ENCODE measurements at places on chromosomes 12 and 14.

DNA sequence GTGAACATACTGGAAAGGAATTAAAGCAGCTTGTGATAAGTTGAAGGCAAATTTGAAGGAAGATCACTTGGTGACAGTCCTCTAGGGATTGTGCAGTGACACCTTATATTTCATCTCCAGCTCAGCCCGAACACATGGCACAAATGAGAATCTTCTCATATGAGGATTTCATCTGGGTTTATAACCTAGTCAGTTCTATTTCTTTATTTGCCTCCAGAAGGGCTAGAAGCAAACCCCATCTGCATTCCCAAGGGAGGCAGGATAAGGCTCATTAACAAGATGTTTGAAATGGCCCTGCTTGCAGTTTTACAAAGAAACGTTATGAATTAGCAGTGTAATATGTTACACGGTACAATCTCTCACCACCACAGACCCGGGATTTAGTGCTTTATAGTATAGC lies 90.7 kb upstream of the KRR1 start:
- DNase-seq = no peak

DNA sequence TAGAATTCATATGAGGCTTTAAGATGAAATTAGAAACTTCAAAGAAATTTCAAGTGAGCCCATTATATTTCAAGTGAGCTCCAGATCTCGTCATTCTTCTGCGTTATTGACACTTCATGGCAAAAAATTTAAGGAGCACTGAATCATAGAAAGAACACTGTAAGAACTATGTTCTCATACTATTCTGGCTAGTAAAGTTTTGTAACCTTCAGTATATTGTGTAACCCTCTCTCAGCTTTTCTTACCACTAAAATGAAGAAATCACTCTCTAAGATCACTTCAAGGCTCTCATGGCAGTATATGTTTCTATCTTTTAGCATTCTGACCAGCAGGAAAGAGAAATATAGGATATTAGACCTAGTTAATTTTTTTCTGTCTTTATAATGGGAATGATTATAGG lies 6.3 kb downstream of the GPHN start:
- DNase-seq = no peak

- no peak for DNase-seq
These were observed 9.4 kb downstream of the ZNF84 start for GRCh38 chr12:133046698-133047097.

GRCh38 chr12:99043319-99043914 lies 398.3 kb downstream of the APAF1 start:
- peak; percentile 86 for DNase-seq

DNA sequence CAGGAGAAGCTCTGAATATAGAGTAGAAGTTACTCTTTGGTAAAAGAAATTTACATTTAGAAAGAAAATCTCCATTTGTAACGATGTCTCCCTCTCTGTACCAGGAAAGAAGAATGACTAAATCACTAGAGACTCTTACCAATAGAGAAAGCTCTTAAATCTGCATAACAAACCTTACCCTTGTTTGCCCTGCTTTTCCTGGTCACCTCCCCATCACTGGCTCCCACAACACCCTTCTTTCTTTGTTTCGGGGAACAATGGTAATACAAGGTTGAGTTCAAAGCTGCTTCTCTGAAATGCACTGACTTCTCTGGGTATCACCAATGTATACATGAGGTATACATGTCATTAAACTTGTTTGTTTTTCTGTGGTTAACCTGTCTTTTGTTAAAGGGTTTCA lies 351.1 kb upstream of the FLRT2 start:
- DNase-seq = no peak

DNA sequence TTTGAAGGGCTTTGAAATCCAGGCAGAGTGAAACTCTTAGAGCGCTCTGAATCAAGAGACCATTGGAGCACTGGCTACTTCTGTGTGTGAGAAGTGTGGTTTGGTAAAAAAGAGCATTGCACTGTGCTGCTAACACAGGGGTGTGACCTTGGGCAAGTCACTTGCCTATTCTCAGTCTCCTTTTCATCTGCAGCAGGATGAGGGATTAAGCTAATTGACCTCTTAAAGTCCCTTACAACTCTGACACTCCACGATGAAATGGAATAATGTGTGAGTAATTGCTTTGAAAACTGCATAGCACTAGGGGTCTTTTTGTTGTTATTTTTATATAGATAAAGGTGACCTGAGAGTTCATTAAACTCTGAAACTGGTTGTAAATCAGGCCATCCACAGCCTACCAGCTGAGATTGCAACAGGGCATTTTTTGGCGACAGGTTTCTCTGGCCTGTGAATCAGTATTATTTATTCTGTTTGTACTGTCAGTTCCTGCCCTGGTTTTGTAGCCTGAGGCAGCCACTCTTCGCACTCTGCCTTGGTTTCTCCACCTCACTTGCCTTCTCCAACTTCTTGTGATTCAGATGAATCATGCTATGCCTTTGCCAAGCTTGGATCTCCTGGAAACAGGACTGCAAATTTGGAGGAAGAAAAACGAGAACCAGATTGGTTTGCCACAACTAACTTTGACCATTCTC lies 159.9 kb upstream of the PARP11 start:
- DNase-seq = no peak

- DNase-seq = no peak
These were observed 5.4 kb downstream of the ZNF219 start for GRCh38 chr14:21093018-21093417.

GRCh38 chr12:122423258-122424165 lies 1.0 kb upstream of the CLIP1 start:
- peak; percentile 70 for DNase-seq

GRCh38 chr12:95736631-95737030 lies 53.9 kb downstream of the NTN4 start:
- no peak for DNase-seq

DNA sequence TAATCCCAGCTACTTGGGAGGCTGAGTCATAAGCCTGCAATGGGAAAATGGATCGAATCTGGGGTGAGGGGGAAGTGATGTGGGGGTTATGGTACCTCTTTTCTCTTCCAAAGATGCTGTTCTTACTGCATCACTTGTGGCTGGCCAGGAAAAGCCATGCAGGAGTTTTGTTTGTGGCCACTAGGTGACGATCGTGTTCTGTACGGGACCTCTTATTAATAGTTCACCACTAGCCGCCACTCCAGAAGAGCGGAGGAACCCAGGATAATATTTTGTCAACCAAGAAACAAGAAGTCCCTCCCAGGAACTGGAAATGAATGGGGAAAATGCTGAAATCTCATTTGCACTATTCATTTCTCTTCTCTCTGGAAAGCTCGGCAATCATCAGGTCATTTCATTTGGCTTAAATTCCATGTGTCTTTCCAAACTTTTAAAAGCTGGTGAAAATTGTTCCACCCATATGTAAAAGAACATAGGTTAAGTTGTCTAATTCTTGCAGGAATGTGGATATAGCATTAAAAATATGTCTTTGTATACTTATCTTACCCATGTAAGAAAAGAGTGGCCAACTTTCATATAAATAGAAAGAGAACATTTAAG lies 8.9 kb downstream of the GPR65 start:
- DNase-seq = peak; percentile 74

- DNase-seq = no peak
These were observed 847.2 kb downstream of the VRK1 start for GRCh38 chr14:97644365-97644764.

DNA sequence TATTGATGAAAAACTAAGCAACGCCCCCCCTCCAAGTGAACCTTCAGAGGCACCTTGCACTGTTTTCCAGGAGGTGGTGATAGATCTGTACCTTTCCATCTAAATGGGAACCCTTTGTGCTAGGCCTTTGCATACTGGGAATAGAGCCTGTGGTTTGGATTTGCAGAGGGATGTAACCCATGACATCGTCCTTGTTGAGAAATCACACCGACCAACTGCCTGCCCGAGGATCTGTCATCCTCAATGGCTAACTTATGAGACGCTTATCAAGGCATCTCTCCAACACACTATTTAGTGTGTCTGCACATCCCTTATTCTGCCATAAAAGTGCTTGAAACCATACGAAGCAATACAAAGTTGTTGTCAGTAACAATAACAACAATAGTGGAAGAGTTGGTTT lies 22.9 kb downstream of the NTN4 start:
- no peak for DNase-seq

GRCh38 chr12:90974286-90974685 lies 19.3 kb upstream of the CCER1 start:
- DNase-seq = no peak

- DNase-seq = no peak
These were observed 19.8 kb upstream of the TUBA1A start for GRCh38 chr12:49208676-49209075.

DNA sequence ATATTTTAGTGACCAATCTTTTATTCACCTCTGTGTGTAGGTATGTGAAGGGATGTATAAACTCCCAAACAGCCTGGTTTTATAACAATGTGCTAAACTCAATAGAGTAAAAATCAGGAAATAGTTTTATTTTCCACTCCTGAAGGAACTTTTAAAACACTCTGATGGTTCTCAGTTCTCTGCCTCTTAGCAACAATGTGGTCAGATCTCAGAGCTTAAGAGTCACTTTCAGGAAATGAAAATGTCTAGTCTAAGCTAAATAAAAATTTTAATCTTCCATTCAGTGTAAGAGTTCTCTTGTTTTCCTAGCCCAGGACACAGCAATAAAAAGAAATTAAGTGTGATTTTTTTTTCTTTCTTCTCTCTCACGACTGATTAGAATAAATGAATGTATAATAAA lies 718.0 kb downstream of the C12orf50 start:
- DNase-seq = peak; percentile 11

DNA sequence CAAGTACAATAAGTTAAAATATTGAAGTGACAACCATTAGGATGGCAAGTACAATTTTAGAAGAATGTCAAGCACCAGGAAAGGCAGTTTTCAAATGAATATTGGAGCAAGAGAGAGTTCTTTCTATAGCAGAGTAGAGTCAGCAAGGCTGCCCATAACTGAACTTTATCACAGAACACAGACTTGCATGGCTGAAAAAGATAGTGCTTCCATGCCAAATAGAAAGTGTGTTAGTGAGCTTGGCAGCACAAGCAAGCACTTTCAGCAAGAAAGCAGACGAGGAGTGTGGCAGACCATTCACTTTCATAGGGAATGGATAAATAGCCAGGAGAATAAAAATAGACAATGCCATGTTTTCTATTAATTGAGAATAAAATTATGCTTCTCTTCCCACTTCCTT lies 647.0 kb upstream of the MGAT4C start:
- DNase-seq = no peak

DNA sequence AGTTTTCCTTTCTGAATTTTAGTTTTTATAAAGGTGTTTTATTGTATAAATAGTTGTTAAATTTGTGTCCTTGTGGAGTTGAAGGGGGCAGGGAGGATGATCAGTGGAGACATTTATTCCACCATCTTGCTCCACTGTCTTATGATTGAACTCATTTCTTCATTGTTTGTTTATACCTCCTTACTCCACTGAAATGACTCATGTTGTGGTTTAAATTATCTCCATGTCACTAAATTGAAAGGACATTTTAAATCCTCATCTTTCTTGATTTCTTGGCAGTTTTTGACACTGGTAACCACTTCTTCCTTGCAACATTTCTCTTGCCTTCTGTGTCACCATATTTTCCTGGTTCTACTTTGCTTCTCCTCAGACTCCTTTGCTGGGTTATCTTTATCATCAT lies 23.6 kb upstream of the FERMT2 start:
- DNase-seq = no peak

DNA sequence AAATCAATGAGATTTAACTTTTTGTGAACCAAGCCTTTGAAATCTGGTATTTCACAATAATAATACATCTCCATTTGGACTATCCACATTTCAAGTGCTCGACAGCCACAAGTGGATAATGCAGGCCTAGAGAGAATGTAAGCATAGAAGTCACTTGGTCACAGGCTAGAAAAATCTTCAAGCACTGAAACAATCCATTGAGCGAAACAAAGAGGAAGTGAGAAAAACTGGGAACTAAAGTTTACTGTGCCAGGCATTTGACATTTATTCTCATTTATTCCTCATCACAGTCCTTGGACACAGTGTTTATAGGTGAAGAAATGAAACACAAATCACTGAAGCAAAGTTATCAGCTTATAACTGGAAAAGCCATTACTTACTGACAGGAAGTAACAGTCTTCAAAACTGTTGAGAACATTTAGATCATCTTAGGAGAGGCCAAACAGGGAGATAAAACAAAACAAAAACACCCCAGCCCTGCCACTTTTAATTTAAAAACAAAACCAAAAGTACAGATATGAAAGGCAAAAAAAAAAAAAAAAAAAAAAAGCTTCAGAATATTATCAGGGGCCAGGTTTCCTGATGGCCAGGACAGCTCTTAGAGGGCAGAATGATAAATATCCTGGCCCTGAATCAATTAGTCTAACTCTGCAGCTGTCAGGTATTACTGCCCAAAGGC lies 29.2 kb downstream of the GNS start:
- no peak for DNase-seq

DNA sequence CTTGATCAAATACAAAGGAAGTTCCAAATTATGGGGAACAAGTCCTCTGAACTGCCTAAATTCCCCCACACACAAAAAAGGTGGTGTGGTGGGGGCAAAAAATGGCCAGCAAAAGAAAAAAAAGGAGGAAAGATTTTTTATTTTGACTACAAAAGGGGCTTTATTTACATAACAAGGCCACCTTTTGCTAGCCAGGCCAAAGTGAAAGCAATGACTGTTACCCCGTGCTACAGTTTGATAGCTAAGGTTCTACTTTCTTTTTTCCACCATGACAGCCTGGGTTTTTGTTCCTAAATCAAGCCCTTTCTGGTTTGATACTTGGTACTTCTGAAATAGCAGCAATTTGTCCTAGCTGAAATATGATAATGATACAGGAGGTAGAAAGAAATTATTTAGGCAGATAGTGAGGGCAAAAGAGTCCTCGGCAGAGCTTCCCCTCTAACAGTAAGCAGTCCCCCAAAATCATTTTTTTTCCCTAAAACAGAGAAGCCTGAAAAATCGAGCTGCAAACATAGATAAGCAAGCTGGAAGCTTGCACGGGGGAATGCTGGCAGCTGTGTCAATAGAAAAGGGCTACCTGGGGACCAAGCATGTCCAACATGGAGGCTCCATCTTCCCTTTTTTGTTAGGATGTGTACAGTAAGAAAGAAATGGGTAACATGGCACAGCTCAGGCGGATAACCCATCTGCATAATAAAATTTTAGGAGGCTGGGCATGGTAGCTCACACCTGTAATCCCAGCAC lies 8.9 kb upstream of the B4GALNT1 start:
- no peak for DNase-seq

DNA sequence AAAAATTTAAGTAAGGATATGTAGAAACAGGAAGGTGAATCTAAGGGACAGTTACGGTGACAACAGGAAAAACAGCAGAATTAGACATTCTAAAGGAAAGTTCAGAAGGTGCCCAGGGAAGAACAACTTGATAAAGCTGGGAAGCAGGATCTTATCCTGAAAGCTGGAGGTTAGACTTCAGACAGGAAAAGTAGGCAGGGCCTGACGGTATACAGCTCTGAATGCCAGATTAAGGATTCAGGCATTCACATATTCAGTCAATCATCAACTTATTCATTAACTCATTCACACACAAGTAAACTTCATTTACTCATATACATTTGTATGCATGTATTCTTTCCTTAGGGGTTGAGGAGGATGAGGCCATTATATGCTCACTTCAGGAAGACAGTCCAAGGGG lies 81.3 kb downstream of the RALGAPA1 start:
- DNase-seq = no peak

Data from stomach (tissue), 19 donors.